Stimulated activated CD8-positive, alpha-beta memory T cell treated with anti-CD3 and anti-CD28 coated beads, Interleukin-12 subunit alpha, Interleukin-12 subunit beta, amount 100 ng/mL, for 4 hours (primary cell): ENCODE measurements at places on chromosomes 12 and 14.

DNA sequence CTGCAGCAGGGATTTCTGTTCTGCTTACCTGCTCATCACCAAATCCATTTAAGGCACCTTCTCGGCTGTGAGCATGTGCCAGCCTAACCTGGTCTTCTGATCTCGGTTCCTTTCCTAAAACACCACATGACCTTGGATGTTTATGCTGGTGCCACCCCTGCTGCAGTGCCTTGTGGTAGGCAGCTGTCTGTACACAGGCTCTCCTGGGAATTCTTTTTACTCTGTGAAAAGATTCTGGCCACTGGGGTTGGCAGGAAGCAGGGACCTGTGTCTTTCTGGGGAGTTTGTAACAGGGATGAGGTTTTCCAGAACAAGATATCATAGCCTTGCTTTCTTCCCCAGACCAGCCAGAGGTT is 10.4 kb upstream of the PLEKHG3 start:
- no peak for DNase-seq

DNA sequence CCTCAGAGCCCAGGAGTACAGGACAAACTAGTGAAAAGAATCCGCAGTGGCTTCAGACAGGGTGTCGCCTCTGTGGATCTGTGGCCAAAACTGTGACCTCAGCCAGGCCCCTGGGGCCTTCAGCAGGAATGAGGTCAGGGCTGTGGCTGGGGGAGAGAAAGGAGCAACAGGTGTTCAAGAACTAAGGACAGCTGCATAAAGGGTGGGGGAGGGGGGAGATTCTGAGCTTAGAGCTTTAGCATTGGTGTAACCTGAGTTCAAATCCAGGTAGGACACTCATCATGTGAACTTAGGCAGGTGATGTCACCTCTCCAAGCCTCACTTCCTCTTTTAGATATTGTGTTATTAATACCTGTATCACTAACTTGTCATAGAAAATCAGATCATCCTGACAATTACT is 40.9 kb upstream of the CORO1C start:
- DNase-seq, result no peak

DNA sequence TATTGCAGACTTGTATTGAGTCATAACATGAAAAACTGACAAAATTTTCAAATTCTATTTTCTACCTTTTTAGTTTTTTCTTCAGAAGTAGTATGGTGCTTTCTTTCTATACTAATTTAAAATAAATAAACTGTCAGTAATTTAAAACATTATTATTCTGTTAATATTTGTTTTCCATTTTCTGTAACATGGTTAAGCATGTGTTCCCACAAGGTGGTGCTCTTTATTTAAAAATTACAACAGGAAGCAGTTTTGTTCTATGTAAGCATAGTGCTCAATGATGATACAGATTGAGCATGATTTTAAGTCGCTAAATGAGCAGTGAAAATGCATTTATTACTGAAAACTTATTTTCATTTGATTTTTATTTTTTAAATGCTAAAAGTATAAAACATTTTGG is 114.6 kb downstream of the PPFIA2 start:
- DNase-seq, result no peak

DNA sequence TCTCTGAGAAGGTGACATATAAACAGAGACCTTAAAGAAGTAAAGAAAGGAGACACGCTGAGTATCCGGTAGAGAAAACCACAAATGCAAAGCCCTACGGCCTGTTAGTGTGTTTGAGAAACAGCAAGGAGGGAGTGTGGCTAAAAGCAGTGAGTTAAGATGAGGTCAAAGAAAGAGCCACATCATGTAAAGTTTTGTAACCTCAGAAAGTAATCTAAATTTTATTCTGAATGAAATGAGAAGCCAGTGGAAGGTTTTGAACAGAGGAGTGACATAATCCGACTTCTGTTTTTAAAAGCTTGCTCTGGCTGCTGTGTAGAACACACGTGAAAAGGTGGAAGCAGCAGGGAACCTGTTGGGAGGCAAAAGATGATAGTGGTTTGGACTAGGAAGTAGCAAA is 32.6 kb downstream of the PPP2R5E start:
- DNase-seq, result no peak

- DNase-seq, result no peak
Observed at GRCh38 chr14:102528431-102529170, 19.0 kb upstream of the ANKRD9 start.

GRCh38 chr12:12562016-12562483 is 613 bp downstream of the DUSP16 start:
- peak; percentile 24 for DNase-seq

GRCh38 chr12:108226866-108227265 is 97.8 kb downstream of the WSCD2 start:
- DNase-seq, result no peak

DNA sequence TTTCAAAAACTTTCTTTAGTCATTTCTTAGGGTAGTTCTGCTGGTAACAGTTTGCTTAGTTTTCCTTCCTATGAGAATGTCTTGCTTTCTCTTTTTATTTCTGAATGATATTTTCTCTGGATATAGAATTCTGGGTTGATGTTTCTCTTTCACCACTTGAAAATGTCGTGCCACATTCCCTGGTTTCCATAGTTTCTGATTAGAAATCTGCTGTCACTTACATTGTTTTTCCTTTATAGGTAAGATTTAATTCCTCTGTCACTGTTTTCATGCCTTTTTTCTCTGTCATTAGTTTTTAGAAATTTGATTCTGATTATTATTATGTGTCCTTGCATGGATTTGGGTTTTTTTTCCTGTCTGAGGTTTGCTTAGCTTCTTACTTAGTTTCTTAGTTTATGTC is 77.3 kb upstream of the PCNX4 start:
- no peak for DNase-seq

- DNase-seq, result no peak
Observed at GRCh38 chr14:29798108-29798663, 129.5 kb downstream of the PRKD1 start.

DNA sequence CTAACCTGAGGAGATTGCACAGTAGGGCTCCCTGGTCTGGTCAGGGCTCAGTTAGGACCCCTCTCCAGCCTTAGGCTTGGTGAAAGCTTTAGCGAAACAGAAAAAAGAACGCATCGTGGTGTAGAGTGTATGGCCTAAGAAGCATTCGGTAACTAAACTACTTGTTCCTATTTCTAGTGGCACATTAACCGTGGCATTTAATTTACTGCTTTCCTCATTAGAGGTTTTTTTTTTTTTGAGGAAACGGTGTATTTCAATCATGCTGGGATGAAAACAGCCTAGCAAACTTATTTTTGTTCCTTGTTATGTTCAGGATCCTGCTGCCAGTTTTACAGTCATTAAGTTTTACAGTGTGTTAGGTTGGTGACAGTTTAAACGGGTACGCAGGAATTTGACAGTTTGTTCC is 518 bp upstream of the OSBPL8 start:
- no peak for DNase-seq

DNA sequence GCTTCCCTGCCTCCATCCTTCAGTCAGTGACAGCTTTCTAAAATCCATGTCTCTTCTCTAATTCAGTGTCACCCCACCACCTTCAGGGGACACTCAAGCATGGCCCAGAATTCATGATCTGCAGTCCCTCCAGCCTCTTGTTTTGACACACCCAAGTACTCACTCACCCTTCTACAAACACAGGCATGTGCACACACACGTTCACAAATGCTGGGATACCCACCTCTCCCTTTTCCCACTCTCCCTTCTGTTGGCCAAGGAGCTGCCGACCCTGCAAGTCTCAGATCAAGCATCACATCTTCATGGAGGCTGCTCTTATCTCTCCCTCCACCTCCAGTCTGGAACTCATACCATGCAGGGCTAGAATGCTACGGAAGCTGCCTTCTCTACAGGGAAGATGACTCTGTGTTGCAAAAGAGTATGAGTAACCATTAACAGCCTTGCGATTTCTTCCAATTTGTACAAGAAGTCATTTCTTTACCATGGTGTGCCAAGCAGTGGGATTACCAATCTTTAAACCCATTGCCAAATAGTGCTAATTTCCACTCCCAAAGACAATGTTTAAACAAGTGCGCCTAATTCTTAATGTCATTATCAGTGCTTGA is 196.1 kb downstream of the BCL11B start:
- DNase-seq, result no peak

- peak; percentile 49 for DNase-seq
Observed at GRCh38 chr14:105414456-105415371, 4.9 kb upstream of the MTA1 start.

DNA sequence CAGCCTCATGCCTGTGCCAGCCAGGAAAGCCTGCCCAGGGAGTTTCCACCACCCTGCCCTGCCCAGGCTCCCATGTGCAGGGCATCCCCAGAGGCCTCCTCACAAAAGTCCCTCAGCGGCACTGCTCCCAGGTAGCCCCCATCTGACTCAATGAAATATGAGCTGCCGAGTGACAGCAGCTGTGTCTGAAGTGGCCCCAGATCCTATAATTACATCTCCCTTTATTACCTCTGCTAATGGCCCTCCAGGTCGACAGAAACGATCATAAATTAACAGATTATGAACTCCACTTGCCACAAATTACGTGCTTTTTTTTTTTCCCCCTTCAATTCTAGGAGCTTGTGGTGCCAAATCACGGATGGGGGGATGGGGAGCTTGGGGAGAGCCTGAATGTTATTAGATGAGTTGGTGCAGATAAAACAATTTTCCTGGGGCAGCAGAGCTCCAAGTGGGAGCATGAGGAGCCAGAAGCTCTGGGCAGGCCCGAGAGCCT is 110.4 kb downstream of the ESRRB start:
- DNase-seq, result no peak
